Caco-2 (cell line): ENCODE measurements at places on chromosomes 2 and 18. TPM values are rescaled to one million over a fixed set of nuclear protein-coding genes. Genes with fewer than 3 reads are reported as not detected.

GRCh38 chr2:43467891-43468290 is 127.9 kb downstream of the THADA start:
- DNase-seq: no peak

GRCh38 chr2:166068981-166069380 is 58.8 kb downstream of the SCN1A start:
- DNase-seq: no peak

DNA sequence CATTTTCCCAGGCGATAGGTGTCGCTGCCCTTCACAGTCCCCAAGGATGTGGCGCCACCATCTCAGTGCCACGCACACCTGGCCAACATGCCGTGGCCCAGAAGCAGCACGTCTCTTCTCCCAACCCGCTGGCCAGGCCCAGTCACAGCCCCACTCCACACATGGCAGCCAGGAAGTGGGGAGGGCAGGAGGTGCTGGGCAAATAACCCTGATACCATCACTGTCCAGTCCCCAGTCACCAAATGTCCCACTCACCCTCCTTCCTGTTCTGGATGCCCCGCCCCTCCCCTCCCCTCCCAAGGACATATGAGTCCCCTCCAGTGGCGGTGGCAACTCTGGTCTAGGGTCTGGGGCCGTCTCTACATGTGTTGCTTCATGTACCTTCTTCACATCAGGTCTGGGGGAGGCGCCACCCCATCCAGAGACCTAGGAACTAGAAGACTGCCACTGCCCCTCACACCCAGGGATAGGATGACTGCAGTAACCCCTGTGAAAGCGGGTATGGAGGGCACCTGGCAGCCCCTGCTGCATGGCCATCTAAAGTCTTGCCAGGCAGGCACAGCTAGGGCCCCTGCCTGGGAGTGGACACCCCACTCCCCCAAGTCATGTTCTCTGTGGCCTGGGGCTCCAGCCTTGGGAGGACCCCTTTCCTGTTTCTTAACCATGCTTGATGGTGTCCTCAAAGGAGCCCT is 7.3 kb upstream of the CAPN10 start:
- DNase-seq: no peak

DNA sequence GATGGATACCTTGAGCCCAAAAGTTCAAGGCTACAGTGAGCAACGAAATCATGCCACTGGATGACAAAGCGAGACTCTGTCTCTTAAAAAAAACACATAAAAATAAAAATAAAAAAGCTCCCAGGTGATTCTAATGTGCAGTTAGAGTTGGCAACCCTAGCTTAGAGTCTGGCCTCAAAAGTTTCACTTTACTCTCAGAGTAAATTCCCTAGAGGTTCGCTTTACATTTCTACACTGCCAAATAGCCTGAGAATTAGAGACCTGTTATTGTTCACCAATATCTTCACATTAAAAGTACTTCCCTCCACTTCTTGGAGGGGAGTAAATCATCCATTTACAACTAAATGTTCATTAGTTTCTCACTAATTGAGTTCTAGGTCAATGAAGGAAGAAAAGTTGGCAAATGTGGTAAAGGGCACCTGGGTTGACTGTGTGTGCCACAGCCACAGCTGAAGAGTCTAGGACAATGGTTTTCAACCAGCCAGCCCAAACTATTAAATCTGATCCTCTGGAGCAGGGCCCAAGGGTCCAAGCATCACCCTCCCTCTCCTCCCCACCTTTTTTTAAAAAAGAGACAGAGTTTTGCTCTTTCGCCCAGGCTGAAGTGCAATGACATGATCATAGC is 15.2 kb upstream of the TMEM37 start:
- no peak for DNase-seq

RUFY4 gene
- not detected in 2 replicates for total RNA-seq

SERPINB4 gene
- total RNA-seq: not detected in 2 replicates
